ENCODE measurements at places on chromosomes 16 and 17.

- no peak for DNase-seq
Observed at GRCh38 chr17:77772899-77773358, 185.6 kb upstream of the TNRC6C start.

DNA sequence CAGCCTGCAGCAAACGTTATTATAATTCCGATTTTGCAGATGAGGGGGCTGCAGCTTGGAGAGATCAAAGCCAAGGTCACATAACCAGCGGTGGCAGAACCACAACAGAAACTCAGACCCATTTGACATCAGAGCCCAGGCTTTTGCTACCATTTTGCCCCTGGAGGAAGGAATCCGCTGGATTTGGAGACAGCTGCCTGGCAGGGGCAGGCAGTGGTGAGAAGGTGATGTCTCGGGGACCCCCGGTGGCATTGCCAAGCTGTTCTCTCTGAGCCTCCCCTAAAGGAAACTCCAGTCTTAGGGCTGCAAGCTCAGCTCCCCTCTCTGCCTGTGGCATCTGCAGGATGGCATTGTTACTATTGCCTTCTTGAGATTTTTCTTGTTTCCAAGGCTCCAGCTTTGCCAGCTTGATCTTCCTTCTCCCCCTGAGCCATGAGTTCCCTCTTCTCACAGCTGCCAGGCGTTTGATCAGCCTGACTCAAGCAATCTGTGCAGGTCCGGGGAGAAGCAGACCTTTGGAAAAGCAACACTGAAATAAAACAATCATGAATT, 40.8 kb downstream of the AIPL1 start:
- no peak for DNase-seq

DNA sequence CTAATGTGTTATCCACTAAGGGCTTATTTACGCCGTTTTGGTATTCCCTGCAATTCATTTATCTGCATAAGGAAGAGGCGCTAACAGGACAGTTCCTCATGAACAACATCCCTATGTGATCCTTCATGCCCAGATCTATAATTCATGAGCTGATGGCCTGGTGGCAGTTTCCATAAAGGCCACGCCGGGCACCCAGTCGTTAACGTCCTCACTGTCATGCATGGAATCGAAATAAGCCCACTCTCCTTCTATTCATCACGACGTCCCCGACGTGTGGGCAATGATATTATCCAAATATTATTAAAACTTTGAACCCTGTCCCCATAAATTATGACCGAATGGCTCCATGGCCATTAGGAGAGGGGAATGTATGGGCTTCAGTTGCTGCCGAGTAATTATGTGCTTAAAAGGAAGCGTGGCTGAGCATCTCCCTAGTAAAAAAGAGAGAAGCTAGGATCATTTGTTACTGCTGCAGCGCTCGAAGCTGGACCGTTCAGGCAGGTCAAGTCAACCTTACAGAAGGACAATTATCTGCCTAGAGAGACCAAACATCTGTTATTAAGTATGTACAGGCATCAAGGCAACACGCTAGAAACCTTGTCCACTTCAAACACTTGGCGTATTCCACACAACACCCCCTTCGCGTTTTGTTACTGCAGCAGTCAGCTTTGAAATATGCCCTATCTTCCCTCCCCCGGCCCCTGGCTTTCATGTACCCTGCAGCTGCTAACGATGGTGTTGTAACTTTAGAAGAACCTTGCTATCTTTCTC, 94.0 kb upstream of the SALL1 start:
- DNase-seq, result no peak

GRCh38 chr16:2235695-2236336, 428 bp upstream of the DNASE1L2 start:
- no peak for DNase-seq

- DNase-seq, result peak; percentile 90
Observed at GRCh38 chr17:29005936-29006511, at the start of gene SEZ6. SEZ6 (minus strand) TSS chr17:29006033; CDS start chr17:29005869, 164 bp downstream.

DNA sequence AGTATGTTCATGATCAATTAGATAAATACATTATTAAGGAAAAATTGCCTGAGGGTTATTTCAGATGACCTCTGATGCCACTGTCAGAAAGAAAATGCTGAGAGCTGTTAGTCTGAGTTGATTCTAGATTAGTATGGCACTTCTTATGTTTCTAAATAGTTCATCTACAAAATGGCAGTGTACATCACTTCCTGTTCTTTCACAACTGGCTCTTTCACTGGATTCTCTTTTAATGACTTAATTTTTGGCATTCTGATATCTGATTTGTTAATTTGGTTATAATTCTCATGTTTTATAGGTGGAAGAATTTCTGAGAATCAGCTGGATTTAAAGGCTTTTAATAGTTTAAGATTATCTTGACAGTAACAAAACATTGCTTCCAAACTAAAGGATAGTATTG, 3.3 kb downstream of the TAOK1 start:
- DNase-seq, result no peak

- DNase-seq, result no peak
Observed at GRCh38 chr16:57155702-57156350, 30.0 kb downstream of the PSME3IP1 start.

GRCh38 chr17:65593855-65594845, 32.7 kb upstream of the AXIN2 start:
- DNase-seq, result no peak

DNA sequence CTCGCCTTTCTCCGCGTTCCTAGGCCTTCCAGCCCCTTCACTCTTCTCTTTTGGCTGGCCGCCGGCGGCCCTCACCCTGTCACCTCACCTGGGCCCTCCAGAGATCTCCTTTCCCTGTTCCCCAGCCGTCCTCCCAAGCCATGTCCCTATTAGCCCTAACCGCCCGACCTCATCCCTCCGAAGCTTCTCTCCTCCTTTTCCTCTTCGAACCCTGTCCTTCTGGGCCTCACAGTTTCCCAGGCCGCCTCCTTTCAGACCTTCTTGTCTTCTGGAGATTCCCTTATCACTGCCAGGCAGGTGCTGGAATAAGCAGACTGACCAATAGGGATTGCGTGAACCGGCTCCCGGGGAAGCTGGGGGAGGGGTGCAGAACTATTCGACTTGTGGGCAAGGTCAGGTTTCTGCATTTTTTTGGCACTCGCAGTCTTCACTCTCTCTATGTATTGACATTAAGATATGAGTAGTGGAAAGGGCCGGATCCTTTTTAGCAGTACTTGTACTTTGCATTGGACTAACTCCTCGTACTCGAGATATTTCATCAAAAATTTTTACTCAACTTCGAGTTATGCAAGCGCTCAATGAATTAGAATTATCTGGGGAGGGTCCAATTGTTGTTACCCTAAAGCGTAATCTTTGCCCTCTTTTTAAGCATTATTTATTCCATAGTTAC, 690 bp downstream of the RHOT1 start:
- peak; percentile 35 for DNase-seq

- DNase-seq, result no peak
Observed at GRCh38 chr16:10497132-10498101, 83.0 kb downstream of the EMP2 start.

DNA sequence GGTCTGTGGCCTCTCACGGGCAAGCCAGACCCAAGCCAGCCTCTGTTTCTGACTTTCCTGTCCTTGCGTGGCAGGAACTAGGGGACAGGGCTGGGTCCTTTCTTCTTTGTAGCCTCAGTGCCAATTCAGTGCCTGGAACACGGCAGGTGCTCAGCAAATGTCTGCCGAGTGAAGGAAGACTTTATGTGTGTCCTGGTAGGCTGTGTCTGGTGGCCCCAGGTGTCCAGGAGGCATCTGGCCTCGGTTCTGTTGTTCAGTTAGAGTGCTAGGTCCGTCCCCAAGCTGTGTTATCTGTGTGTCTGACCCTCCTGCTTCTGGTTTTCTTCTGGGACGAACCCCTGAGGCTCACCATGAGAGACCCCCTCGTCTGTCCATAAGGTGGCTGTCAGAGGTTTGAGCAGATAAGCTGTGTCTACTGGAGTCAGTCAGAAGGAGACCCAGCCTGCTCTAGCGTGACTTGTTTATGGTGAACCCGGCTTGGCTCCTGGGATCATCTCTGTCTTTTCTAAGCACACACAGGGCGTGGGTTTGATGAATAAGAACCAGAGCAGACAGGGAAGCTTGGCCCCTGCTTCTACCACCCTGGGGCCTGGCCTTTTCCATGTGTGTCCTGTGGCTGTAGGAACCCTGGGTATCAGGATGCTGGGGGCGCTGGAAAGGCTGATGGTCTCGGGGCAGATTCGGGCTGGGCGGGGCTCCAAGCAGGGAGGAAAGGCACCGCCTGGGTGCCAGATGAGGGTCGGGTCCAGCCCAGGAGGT, 39.3 kb downstream of the ENGASE start:
- DNase-seq, result no peak

GRCh38 chr17:8158267-8159031, 4.3 kb downstream of the VAMP2 start:
- DNase-seq, result peak; percentile 84

DNA sequence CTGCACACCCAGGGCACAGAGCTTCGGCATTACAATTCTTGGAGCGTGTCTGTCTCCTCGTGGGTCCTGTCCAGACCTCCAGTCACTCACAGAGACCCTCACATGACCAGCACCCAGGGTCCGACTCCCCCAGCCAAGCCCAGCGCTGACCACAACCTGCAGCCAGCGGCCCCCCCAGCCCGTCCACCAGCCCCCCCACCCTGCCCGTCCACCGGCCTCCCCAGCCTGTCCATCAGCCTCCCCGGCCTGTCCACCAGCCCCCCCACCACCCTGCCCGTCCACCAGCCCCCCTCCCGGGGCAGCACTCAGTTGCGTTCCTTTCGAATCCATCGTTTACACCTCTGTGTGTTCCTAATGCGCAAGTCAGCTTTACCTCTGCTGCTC, 5.8 kb downstream of the SECTM1 start:
- DNase-seq, result no peak
